Vagina (tissue), 2 donors: ENCODE measurements at places on chromosomes 4 and X.

DNA sequence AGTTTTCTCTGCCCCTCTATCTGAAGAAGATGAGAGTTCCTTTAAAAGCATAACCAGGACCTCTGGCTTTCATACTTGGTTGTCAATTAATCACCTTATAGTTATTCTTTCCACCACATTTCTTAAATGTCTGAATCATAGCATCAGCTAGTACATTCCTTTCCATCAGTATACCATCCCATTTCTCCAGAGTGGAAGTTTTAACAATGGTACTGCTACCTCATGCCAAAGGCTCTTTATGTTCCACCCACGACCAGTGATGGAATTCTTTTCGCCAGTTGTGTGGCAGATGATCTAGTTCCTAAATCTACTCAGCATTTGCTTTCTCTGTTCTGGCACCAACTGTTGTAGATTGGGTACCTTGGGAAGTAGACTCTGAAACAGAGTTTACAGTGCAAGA, 379.8 kb downstream of the ZNF674 start:
- DNase-seq = no peak

- no peak for DNase-seq
Measured at GRCh38 chr4:161143375-161143774, 1020.4 kb downstream of the FSTL5 start.

DNA sequence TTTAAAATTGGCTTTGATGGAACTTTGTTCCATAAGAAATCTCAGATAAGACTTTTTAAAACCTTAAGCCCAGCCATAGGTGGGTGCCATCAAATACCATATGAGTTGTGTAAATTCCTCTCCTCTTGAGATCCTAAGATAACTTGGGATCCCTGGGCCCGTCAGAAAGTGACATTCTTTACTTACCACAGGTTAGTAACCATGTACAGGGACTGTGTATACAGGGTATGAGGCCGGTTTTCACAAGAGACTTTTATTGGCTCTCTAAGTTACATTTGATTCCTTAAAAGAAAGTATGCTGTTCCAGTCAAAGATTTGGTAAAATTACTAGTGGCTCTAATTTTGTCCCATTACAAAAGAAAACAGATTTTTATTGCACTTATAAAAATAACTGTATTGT, 110.1 kb downstream of the APOOL start:
- DNase-seq = no peak

GRCh38 chrX:750812-751211, 120.2 kb downstream of the SHOX start:
- no peak for DNase-seq

GRCh38 chrX:21798677-21799219, 40.7 kb upstream of the MBTPS2 start:
- no peak for DNase-seq

DNA sequence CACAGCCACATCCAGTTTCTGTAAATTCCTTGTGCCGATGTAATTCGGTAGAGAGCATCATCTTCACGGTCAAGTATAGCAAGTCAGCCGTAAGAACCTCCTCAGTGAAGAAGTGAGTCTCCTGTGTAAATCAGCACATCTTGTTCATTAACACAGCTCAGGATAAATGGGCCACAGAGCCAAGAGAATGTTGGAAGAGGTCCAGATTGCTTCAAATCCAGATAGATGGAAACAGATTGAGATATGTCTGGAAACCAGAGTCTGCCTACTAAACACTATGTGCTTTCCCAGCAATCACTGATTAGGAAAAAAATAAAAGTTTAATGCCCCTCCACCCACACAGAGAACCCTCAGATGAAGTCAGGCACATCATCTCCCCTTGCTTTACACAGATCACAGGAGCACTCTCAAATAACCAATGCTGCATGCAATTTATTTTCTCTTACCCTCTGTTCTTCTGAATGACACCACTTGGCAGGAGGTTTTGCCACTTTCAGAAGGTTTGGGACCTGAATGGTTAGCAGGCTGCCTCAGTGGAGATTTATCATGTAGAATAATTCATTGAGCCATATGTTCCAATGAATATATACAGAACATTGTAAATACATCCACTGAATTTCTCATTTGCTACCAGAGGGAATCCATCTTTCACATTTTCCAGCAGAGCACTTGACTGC, 357.7 kb downstream of the C4orf33 start:
- no peak for DNase-seq

DNA sequence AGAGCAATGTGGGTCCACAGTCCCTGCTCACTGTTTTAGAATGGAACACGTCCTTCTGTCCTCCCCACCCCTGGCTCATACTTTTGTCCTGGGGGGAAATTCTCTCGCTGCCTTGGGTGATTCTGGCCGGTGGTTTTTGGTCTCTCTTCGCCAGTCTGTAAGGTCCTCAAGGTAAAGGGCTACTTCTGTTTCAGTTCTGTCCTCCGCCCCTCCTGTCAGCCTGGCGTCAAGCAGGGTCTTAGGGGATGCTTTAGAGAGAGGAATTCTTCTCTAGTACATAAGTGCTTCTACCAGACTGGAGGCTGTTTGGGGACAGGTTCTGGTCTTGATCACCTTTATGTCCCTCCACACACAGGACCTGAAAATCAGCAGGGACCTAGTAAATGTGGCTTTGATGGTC, 617 bp upstream of the MRFAP1L1 start:
- no peak for DNase-seq

DNA sequence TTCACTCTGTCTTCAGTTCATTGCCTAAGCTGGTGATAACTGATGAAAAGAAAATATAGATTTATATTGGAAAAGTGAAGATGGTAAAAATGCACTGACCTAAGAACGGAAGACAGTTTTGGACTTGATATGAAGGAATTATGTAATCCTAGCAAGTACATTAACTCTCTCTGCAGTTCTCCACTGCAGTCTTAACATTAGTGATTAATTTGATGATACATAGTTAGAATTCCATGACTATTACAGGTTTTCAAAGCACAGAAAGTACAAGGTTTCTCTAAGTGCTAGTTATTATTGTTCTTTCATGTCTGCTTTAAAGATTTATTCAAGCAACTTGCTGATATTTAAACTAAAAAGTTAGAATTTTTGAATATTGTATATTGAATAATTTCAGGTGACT, 1591.7 kb upstream of the ADGRL3 start:
- no peak for DNase-seq

DNA sequence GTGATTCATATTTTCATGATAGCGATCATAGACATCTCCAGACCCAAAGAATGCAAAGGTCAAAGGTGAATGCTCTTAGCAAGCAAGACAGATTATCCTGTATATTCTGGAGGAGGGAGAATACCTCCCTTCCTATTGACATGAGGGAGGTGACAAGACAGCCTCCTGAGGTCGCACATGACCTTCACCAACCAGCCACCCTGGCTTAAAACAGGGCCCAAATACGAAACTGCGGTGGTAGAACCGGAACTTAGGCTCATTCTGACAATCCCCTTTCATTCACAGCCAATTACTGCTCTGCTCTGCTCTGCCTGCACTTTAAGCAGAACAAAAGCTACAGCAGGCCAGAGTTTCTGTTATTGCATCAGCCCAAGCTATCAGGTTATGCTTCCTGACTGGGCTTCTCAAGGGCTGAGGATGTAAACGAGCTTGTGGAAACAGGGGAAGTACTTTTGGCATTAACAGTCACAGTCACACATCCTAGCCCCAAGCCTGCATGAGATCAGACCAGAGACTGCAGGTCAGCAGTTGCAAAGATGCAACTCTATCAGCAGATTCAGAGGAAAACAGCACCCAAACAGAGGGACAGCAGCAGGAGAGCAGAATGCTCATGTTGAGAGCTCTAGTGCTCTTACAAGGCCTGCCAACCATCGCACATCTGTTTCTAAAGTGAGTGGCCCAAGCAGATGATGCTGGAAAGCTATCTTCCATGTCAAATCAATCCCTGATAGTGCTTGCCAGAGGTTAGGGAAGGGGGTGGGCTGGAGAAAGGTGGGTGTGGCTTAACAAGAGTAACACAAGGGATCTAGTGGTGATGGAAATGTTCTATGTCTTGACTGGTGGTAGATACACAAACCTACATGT, 51.3 kb upstream of the MAP3K15 start:
- DNase-seq = no peak

GRCh38 chr4:124152132-124152531, 560.4 kb downstream of the ANKRD50 start:
- no peak for DNase-seq

DNA sequence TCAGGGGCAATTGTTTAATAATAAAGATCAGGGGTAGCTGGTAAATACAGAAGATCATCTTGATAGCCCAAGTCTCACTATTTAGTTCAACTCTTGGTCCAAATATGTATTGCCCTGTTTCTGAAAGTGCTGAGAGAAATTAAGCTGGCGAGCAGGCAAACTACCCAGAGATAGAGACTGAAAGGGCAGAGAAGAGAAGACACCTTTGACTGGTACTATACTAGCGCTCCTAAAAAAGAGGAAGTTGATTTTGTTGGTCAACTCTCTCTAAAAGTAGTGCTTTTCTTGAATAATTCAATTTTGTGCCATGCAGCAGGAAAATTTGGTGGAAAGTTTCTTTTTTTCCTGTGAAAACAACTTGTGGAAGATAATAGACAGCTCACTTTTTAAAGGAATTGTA, 64.0 kb downstream of the IGSF1 start:
- DNase-seq = no peak

GRCh38 chr4:65139998-65140397, 530.3 kb downstream of the EPHA5 start:
- DNase-seq = no peak

GRCh38 chrX:103187953-103188475, 26.9 kb upstream of the BEX4 start:
- DNase-seq = no peak

DNA sequence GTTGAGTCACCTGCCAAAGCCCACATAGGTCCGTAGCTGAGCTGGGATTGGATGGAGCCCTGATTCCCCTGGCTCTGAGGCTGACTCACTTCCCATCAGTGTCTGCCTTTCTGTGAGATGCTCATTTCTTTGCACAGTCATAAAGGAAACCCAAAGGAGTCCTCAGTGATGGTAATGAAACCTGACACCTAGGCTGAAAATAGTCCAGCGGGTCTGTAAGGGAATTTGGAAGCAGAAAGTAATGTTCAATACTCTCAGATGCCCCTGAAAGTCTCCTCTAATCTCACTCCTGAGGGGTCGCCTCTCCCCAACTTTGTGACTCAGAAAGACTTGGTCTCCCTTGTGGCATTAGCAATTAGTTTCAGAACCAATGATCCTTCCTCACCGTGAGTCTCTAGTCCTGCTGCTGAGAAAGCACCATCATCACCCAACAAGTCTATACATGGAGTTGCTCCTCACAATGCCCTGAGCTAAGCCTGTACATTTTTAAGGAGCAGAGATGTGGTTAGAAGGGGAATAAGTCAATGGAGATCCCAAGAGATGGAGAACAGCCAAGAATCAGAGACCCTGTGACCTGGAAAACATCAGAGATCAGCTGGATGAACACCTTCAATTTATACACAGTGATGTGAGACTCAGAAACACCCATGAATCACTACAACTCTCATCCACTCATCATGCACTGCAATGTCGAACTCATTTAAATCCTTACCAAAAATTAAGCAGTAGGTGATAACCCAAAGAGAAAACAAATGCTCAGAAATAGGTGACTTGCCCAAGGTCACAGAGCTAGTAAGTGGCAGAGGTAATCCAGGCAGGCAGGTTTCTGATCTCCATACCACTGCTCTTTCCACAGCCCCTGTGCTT, 219.0 kb upstream of the CPEB2 start:
- DNase-seq = no peak

DNA sequence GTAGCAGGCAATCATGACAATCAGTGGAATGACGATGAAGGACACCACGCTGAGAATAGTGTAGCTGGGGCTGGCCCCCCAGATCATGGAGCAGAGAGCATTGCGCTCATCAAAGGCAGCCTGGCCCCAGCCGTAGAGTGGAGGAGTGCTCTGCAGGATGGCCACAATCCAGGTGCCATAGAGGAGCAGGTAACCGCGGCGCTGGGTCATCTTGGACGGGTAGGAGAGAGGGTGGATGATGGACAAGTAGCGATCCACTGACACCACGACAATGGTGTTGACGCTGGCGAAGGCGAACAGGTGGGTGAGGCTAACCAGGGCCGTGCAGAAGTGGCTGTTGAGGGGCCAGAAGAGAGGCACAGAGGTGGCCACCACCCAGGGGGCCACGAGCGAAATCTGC, 2.8 kb downstream of the GPR101 start:
- DNase-seq = no peak

- DNase-seq = no peak
Measured at GRCh38 chr4:147122685-147123084, 177.0 kb upstream of the TTC29 start.

- DNase-seq = no peak
Measured at GRCh38 chrX:18045436-18045835, 175.2 kb downstream of the BEND2 start.

- no peak for DNase-seq
Measured at GRCh38 chr4:121344098-121344497, 36.7 kb downstream of the QRFPR start.

- no peak for DNase-seq
Measured at GRCh38 chrX:153059191-153060094, 3.2 kb downstream of the PNMA3 start.

GRCh38 chrX:37759878-37760418, 19.9 kb upstream of the CYBB start:
- DNase-seq = no peak

DNA sequence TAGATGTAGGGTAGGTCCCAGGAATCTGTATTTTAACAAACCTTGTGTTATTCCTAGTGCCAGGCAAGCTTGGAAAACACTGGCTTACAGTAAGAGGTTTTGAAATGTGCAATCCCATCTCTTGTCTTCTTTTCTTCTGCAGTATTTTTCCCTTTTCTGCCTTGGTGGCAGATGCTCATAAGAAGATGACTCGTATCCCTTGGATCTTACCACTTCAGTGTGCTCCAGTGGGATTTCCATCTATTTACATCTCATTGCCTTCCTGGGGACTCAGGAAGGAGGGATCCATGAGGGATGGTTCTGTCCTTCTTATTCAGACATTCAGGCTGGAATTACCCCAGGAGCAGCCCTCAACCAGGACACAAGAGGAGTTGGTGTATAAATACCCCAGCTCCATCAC, 136.6 kb downstream of the NHS start:
- no peak for DNase-seq

DNA sequence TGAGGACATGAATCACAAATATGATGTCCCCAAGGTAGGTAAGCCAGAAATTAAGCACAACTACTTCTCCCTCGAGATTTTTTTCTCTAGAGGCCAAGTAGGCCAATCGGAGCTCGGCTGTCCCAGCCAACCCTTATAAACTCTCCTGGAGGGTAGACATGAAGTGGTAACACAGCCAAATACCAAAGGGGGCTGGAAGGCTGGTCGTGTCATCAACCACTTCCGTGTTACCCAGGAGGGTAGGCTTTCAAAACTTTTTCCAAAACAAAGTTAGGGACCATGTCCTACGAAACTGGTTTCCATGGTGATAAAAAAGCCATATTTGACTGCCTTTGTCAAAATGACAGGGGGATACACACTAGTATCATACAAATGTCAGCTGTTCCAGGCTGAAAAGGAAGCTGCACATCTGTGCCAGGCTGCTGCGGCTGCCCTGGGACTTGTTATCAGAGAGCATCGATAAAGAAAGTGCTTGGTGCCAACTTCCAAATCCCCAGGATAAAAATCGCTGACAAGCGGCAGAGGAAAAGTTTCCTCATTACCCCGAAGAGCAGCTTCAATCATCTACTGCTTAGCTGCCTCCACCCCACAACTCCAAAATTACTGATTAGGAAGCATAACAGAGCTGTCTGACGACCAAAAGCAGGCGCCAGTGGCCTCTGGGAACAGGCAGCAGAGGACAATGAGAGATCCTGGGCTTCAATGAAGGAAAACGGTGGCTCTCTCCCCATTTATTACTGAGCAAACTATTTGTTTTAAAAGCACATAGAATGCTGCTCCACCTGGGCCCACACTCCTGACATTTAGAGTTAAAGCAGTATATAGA, 20.8 kb downstream of the BCOR start:
- no peak for DNase-seq

- no peak for DNase-seq
Measured at GRCh38 chr4:100786481-100786880, 268.7 kb upstream of the EMCN start.
